Stimulated activated CD4-positive, alpha-beta T cell treated with anti-CD3 and anti-CD28 coated beads, TNF-alpha, amount 100 ng/mL, for 4 hours (primary cell): ENCODE measurements at places on chromosomes 12 and 14.

DNA sequence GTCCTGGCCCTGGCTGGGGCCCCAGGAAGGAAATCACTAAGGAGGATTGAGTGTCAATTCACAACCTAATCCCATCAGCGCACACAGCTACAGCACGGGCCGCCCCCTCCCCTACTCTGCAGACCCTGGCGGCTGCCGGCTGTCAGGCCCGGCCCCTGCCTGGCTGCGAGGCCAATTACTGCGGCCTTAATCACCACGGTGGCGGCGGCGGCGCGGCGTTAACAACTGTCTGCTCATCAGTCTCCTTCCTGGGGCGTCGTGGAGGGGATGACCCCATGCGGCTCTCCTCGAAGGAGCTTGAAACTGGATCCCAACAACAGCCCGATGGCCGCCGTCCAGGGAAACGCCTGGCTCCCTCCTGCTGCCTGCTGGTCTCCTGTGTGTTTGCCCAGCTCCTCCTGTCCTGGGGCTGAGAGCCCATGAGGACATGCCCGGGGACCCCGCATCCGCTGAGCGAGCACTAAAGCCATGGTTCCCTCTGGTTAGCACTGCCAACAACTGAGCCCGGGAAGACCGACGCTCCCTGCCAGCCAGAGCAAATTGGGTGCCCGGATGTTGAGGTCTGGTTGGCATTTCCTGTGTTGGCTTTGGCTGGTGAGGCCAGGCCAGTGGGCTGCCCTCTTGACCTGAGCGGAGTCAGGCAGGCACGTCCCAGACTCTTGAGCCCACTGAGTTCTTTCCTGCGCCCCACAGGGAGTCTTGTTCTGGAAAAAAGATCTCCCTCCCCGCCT lies 21.8 kb upstream of the EIF2B2 start:
- no peak for DNase-seq

DNA sequence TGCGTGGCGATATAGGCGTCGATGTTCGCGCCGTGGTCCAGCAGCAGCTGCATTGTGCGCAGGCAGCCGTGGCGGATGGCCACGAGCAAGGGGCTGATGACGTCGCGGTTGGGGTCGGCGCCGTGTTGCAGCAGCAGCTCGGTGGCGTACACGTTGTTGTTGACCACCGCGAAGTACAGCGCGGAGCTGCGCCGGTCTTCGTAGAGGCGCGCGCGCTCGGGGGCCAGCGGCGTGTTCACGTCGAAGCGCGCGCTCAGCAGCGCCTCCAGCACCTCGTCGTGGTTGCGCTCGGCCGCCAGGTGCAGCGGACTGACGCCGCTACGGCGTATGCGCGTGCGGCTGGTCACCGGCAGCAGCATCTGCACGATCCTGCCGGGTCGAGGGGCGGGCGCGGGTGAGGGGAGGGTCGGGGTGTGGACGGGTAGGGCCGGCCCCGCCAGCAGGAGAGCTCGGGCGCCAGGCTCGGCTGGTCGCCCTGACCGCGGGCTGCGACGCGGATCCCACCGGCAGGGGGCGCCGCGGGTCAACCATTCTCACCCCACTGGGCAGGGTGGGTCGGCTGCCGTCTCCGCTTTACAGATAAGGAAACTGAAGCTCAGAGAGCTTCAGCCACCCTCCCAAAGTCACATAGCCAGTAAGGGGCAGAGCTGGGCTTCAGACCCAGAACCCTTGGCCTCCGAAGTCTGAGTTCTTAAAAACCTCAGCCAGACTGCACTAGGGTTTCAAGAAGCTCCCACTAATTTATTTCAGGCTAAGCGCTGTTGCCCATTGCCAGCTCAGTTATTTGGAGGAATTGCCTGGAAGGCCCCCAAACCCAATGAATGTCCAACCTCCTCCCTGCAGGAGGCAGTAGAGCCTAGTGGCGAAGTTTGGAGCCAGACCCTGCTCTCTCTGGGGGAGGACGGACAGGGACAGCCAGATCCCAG lies 12.4 kb downstream of the FAM181A start:
- peak; percentile 82 for DNase-seq

- DNase-seq, result no peak
These were observed 166.2 kb downstream of the PTPRO start for GRCh38 chr12:15488481-15488880.

DNA sequence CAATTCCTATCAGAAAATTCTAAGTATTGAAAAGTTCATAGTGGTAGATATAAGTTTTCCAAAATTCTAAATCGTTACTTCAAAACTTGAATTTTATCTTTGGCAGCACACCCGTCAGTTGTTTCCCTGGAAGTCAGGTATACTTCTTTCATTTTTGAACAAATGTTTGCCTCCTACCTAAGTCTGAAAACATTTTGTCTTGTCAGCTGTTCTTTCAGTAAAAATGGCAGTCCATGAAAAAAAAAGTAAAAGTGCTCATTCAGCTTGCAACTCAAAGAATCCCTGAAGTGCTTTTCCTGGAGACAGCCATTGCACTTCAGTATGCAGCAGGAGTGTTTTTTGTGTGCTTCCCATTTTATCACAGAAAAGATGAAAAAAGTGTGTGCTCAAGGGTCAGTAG lies 130.1 kb upstream of the NEDD1 start:
- no peak for DNase-seq

- DNase-seq, result no peak
These were observed 265.7 kb upstream of the RTL1 start for GRCh38 chr14:101169267-101169666.

GRCh38 chr12:108918206-108918605 lies 38.3 kb downstream of the DAO start:
- DNase-seq, result no peak

DNA sequence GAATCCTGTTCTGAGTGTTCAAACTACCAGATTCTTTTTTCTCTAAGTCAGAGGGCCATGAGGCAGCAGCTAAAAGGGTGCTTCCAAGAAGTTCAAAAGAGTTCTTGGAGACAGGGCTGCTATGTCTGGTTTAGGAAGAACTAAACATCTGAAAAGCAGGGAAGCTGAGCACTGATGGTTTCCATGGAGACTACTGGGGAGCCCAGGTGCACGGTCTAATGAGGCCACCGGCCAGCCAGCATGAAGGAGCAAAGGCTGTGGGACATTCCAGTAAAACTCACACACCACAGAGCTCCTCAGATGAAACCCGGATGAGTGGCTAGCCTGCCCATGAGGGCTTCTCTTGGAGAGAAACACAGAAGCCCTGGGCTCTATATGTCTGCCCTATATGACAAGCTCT lies 97.3 kb downstream of the KCNK10 start:
- no peak for DNase-seq

DNA sequence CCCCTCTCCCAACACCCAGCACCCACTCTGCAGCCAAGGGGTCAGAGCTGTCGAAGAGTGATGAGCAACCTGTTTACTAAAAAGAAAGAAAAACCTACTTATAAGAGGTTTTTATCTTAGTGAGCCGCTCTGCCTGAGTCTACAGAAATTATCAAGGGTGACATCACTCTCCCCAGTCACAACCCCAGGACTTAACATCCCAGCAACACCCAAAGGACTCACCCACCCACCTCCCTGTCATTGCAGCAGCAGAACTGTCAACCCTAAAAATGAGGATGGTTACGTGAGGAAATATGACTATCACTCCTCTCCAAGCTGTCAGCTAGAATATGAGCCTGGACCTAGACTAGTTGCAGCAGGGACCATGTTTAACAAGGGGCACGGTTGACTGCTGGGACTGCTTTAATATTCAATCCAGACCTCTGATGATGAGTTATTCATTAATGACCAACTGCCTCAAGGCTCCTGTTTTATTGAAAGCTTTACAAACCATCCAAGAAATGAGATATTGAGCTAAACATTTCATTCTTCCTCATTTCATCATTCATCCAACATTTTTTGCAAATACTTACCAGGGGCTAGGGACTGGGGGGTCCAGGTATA lies 53.9 kb upstream of the FICD start:
- no peak for DNase-seq

DNA sequence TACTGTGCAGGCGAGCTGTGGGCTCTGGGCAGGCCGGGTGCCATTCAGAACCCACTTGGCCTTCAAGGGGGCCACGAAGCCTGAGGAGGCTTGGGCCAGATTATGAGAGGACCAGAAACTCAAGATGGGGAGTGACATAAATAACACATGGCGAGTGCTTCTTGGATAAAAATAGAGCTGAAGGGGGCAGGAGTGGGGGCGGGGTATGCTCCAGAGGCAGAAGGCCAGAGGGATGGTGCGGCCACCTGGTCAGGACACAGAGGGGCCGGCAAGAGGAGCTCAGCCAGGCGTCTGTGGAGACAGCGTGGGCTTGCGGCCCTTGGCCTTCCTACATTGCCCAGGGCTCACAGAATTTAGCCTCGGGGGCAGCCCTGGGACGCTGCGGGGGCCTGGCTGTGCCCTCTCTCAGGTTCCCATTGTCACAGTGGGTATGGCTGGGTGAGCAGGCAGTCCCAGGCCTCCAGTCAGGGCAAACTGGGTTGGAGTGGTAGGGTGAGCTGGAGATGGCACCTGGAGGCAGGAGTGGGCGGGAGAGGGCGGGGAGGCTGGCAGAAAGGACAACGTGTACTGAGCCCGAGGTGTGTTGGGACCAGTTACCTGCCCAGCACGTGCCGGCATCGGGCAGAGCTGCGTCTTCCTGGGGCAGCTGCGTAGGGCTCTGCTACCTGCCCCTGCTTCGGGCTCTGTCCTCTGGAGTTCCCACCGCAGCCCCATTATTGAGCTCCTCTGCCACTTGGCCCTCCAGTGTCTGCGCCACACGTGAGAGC lies 7.4 kb upstream of the SLC25A29 start:
- DNase-seq, result no peak

GRCh38 chr12:51127050-51127729 lies 43.8 kb upstream of the CSRNP2 start:
- no peak for DNase-seq

DNA sequence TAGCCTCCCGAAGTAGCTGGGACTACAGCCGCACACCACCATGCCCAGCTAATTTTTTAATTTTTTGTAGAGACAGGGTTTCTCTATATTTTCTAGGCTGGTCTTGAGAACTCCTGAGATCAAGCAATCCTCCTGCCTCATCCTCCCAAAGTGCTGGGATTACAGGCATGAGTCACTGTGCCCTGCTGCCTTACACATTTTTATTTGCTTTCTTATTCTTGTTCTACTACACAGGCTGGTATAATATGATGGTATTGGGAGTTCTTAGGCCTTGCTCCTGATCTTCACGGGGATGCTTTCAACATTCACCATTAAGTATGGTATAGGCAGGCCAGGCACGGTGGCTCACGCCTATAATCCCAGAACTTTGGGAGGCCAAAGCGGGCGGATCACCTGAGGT lies 21.2 kb downstream of the DGLUCY start:
- no peak for DNase-seq

GRCh38 chr12:93895089-93895445 lies 217.9 kb downstream of the CRADD start:
- no peak for DNase-seq

DNA sequence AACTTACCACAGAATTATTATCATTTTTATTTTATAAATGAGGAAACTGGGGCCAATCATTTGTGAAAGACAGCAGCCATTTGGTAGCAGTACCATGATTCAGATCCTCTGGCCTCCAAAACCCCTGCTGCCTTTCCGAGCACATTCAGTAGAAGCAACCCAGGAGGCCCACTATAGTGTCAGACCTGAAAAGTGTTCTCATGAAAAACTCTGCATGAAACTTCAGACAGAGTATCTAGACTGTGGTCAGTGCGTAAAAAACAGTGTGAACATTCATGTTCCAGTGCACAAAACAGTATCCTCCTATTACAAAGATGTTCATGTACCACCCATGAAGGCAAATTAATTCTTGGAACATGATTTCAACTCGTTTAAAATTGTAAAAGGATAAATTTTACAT lies 112.0 kb downstream of the EPS8 start:
- DNase-seq, result no peak
